ENCODE measurements at places on chromosomes 5 and 9.

- DNase-seq = peak; percentile 48
Observed at GRCh38 chr5:82793808-82794419, 283.3 kb downstream of the TMEM167A start.

DNA sequence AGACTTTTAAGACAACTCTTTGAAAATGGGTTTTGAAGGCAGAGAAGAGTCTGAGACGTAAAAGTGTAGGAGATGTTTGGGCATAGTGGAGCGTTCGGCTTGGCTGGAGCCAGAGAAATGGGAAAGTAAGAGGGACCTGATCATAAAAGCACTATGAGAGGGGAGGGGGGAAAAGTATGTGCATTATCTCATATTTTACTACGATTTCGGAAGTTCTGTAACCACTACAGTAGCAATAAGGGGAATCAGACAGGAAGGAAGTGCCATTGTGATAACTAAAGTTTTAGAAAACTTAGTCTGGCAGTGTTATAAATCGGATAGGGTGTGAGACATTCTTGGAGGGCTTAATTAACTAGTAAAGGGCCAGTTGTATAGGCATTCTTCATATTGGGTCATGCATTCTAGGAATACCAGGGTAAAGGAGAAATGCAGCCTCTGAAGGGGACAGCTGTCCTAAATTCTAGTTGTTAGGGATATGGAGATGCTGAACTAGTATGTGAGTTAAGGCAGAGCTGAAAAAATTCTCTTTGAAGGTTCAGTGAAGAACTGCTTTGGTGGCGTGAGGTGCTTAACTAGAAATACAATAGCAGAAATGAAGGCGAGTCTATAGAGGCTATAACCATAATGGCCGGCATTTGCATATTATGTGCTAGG lies 83.8 kb upstream of the FREM1 start:
- no peak for DNase-seq

DNA sequence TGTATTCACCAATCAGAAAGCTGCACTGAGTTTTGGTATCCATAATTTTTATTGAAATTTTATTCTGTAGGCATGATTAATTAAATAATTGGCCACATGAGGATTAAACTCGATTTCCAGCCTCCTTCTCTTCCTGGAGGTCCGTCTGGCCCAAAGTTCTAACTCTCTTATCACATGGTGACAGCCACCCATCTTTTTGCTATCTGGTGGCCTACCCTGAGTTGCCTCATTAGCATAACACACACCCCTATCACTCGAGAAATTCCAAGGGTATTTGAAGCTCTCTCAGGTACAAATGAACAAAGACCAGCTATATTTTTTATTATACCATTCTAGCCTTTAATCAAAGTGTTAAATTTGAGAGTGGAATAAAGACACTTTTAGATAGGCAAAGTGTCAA lies 57.7 kb downstream of the APC start:
- no peak for DNase-seq

GRCh38 chr9:135474915-135475314 lies 4.7 kb upstream of the PPP1R26 start:
- DNase-seq = peak; percentile 20

DNA sequence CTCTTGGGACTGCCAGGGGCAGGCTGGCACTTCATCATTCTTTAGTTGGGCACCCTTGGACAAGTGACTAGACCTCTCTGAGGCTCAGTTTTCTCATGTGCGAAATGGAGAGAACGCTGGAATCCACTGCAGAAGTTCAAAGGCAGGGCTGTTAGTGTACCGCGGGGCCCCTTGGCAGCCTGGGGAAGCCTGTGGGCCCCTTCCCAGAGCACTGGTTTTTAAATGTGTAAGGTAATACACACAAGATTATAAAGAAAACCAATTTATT lies 209.5 kb upstream of the MVB12B start:
- no peak for DNase-seq
